Activated T-cell treated with anti-CD3 and anti-CD28 coated beads, Interleukin-2, amount 50 U/mL, for 72 hours (primary cell): ENCODE measurements at places on chromosomes 4 and X.

- DNase-seq: no peak
Measured at GRCh38 chr4:47551682-47552081, 66.6 kb downstream of the ATP10D start.

DNA sequence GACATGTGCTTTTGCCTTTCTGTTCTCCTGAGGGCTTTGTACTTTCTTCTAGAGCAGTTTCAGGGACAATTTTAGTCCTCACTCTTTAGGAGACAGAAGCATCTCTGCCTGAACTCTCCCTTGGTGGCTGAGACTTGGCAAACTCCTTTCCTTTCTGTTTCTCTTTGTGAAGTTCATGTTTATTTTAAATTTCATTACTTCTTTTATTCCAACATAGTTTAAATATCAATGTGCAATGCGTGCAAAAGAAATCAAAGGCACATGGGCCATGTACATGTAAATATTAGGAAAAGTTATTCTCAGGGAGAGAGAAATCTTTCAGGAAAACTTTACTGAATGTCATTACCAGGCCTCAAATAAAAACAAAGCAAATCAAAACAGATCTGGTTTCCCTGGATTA is 177.6 kb downstream of the RNF150 start:
- no peak for DNase-seq

- DNase-seq: no peak
Measured at GRCh38 chr4:116361790-116362189, 723.6 kb downstream of the TRAM1L1 start.

DNA sequence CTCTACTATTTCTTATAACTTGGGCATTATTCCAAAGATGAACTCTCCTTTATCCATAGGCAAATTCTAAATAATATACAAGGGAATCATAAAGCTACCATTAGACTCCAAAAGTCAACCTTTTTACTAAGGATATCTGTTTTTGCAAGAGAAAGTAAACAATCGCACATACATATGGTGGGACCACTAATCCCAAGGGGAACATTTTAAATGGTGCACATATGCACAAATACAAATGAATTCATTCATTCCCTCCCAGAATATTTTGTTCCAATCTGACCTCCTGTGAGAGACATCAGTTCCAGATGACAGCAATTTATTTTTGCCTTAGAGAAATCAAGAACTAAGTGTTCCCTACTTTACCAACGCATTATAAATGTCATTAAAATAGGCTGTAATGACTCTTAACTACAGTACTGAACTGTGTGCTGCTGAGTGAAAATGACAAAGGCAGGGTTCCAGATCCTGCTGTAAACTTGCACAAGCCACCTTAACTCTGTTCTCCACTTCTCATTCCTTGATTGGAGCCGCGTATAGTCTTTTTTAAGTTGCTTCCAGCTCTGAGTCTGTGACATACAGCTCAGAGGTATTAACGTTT is 2.0 kb downstream of the DHX15 start:
- no peak for DNase-seq

GRCh38 chr4:167359711-167360110 is 125.4 kb upstream of the SPOCK3 start:
- no peak for DNase-seq

- no peak for DNase-seq
Measured at GRCh38 chr4:40910706-40911105, 161.0 kb downstream of the NSUN7 start.

DNA sequence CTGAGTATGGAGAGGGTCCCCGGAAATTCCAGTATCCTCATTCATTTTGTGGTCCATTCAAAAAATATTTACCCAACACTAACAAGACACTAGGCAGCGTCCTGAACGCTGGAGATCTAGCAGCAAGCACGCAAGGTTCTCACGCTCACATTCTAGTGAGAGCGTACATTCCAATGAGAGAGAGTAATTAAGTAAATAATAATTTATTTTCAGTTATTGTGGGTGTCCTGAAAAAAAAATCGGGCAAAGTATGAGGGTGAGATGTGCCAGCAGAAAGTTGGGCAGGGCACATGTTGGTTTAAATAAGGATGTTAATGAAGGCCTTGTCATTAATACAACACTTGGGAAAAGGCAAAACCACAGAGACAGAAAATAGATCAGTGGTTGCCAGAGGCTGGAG is 4.0 kb upstream of the TMEM156 start:
- DNase-seq: no peak

DNA sequence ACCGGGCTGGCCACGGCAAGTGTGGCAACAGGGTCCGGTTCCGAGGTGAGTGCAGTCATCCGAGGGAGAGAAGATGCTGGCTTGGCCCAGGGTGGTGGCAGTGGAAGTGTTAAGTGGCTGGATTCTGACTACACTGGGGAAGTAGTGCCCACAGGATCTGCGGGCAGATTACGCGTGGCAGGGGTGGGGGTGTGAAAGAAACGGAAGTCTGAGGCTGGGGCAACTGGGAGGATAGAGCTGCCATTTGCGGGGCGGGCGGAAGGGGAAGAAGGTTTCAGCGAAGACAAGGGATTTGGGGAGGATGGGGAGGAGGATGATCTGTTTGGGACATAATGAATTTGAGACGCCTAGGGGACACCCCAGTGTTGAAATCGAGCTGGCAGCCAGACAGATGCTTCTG is 5.3 kb downstream of the RS1 start:
- DNase-seq: no peak

DNA sequence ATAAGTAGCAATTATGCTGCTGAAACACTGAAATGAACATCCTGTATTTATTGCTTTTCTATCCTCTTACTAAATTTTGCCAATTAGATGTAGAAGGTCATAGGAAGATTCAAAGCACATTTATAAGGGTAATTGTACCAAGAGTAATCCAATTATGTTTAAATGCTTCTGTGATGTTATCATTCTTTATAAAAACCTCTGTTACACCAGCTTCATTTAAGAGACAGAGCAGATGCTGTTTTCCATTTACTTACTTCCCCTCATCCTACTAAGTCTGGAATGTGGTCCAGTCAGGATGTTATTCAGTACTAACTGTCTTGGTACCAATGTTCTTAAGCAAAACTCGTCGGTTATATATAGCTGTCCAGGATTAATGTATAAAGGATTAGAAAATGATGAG is 539.6 kb downstream of the PDHA2 start:
- no peak for DNase-seq

- no peak for DNase-seq
Measured at GRCh38 chrX:105695451-105695850, 126.9 kb upstream of the NRK start.

GRCh38 chrX:34810916-34811315 is 131.7 kb upstream of the FAM47B start:
- no peak for DNase-seq

DNA sequence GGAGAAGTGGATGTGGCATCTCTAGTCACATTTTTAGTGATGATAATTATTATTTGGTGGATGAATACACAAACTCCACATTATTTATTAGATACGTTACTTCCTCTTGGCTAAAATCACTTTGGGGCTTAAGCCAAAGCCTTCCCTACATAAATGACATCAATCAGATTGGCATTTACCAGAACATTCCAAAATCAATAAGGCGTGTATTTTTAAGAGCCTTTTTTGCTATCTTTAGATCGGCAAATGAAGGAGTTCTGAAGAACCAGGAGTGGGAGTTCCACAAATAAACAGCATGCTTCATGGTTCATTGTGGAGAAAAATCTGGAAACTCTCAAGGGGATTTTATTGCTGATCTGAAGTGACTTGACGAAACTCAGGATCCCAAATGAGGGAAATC is 89.7 kb downstream of the AMELX start:
- DNase-seq: no peak

- DNase-seq: no peak
Measured at GRCh38 chr4:13399257-13399656, 84.9 kb downstream of the RAB28 start.

DNA sequence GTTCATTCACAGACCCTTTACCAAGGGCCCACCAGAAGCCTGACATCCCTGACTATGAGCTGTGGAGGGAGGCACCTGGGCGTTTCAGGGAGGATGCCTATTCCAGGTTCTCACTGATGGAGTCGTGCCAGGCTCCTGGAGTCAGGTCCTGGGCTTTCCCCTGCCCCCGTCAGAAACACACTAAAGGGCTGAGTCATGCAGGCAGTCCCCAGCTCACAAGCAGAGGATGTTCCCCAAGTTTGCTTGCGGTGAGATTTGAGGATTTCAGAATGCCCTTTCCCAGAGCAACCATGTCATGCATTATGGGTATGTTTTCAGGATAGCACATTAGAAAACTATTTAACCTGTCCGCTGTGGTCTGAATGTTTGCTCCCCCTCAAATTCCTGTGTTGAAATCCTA is 45.2 kb downstream of the FHDC1 start:
- DNase-seq: no peak

- no peak for DNase-seq
Measured at GRCh38 chr4:58761563-58761962, 1651.4 kb upstream of the IGFBP7 start.

DNA sequence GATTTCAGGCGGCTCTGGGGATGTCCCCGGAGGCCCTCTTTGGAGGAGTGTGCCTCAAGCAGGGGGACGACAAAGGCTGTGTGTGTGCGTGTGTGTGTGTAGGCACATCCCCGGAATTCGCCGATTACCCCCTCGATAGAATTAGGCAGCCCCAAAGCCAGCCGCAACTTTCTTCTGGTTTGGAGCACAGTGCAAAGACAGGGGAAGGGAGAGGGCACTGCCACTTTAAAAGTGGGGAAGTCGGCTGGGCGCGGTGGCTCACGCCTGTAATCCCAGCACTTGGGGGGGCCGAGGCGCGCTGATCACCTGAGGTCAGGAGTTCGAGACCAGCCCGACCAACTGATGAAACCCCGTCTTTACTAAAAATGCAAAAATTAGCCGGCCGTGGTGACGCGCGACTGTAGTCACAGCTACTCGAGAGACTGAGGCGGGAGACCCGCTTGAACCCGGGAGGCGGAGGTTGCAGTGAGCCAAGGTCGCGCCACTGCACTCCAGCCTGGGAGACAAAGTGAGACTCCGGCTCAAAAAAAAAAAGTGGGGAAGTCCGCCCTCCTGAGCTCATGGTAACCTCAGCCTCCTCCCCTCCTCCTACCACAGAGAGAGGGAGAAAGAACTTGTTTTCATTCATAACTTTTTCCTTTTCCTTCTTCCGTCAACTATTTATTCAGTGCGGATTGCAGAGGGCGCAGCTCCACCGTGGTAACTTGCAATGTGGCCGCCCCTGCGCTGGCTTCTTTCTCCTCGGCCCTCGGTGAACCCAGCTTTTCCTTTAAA is 2.4 kb downstream of the SPRY1 start:
- DNase-seq: peak; percentile 81

DNA sequence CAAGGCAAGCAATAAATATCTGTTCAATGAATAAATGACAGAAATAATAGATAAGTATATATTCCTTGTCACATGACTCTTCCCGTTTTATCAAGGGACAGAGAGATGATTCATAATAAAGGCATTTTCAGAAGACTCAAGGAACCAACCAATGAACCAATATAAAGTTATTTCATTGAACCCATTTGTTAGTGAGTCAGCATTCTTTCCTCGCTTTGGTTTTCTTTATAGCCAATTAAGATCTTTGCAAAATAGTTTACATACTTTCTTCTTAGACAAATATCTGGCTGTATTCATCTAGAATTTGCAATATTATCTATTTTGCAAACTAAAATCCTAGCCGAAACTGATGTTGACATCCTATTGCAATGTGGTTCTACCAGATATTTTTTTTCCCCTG is 269.4 kb downstream of the IL15 start:
- no peak for DNase-seq

DNA sequence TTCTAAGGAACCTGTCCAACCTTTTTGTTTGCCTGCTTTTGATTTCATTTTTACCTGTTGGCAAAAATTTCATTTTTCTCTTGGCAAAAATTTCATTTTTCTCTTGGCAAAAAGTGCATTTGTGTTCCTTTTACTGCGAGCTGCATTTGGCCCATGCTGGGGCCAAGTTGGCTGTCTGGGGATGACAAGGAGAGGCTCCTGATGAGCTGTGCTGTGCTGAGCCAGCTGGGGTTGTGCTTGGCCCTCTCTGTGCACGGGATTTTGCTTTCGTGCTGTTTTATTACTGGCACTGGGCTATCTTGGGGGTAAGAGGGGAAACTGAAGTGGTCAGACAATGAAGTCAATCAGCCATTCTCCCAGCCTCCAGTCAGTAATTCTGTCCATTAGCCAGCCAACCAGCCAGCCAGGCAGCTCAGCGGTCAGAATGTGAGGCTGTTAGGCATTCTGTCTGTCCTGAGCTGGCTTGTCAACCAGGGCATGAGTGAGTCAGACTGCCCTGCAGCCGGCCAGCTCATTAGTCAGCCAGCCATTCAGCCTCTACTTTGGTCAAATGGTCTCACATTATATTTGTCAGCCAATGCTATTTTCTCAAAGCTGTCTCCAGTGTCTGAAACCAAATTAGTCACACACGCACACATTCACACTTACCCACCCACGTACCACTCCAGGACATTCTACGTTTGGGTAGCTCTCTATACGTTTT is 56.9 kb upstream of the PRPS1 start:
- DNase-seq: no peak

DNA sequence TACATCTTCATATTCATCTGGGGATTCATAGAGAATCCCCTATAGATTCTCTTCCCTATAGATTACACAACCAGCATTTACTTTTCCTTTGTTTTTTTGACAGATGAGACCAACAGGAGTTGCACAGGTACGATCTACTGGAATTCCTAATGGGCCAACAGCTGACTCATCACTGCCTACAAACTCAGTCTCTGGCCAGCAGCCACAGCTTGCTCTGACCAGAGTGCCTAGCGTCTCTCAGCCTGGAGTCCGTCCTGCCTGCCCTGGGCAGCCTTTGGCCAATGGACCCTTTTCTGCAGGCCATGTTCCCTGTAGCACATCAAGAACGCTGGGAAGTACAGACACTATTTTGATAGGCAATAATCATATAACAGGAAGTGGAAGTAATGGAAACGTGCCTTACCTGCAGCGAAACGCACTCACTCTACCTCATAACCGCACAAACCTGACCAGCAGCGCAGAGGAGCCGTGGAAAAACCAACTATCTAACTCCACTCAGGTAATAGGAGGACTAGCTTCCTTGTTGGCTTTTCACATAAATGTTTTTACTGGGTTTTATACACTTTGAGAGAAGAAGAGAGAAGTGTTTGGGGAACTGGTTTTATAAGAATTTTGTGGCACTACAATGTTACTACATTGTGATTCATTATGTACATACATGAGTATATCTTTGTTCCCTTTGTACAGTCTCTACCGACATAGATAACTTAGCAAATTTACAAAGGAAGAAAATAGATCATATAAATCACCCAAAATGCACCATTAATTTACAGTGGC is 137.2 kb downstream of the DIPK2B start:
- DNase-seq: no peak

GRCh38 chr4:72496119-72496518 is 72.9 kb downstream of the ADAMTS3 start:
- no peak for DNase-seq

DNA sequence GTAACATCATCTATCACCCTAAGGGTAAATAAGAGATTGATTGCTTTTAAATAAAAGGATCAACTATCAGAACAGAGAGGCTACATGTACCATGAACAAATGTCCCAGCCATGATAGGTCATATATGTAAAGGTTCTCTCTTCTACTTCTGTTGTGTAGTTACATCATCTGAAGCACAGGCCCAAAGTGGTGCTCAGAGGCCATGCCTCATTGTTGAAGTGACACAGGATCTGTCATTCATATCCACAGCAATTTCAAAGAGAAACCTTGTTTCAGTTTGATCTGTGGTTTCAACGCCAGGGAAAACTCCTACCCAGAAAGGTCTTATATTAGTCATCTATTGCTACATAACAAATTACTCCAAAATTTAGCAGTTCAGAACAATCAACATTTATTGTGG is 269.2 kb upstream of the MAOA start:
- DNase-seq: peak; percentile 2
